H4 (cell line): ENCODE measurements at places on chromosomes 3 and 15. TPM values are rescaled to one million over a fixed set of nuclear protein-coding genes. Genes with fewer than 3 reads are reported as not detected.

DNA sequence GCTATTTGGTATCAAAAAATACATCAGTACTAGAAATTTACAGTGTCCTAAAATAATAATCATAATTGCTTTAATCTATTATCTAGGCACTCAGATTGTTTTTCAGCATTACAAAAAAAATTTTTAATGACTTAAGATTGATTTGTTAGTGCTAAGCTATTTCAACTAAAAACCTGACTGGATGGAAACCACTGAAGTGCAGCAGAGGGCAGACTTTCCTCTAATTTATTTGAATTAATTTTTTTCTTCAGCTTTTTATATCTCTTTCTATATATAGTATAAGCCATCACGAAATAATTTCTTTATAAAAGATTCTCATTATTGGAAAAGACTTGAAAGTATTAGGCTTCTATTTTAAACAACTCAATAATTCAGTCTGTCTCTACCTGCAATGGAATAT, 131.4 kb downstream of the IQCH start:
- DNase-seq: no peak

DNA sequence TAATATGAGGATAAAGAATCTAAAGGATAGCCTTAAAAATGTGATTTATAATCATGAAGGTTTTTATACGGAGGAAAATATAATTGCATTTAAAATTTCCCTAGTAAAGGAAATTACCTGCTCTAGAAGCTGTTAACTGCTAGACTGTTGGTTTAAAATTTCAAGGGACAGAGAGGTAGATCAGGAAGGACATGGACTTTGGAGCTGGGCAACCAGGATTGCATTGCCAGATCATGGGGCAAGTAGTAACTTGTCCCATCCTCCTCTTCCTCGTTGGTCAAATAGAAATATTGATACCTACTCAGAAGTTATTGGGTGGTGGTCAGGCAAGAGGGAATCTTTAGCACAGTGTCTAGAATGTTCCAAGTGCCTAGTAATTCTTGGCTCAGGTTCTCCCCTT, 525.1 kb downstream of the MFSD1 start:
- DNase-seq: no peak

The CCR8 gene
- not detected in 2 replicates for total RNA-seq

- DNase-seq: no peak
Measured at GRCh38 chr3:101009386-101009785, 16.2 kb upstream of the ABI3BP start.

The MAP1A gene
- 32.9 and 40.6 TPM in 2 replicates for total RNA-seq

The CCR1 gene
- 0.08 and 0.35 TPM in 2 replicates for total RNA-seq

DNA sequence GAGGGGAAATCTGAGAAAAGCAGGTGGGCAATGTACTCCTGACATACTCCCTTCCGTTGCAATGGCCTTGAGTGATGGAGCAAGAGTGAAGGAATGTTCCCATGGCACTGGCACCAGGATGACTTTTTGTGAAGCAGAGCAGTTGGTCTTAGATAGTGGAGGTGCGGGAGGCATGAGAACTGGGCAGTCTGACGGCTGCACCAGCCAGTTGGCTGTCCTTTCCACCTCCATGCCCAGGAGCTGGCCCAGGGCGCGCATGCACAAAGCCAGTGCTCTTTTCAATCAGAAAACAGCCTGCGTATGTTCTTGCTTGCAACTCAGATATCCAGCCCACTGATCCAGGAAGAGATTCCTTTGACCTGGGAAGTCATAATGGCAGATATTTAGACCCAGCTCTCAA, 136.8 kb downstream of the PGPEP1L start:
- no peak for DNase-seq

DNA sequence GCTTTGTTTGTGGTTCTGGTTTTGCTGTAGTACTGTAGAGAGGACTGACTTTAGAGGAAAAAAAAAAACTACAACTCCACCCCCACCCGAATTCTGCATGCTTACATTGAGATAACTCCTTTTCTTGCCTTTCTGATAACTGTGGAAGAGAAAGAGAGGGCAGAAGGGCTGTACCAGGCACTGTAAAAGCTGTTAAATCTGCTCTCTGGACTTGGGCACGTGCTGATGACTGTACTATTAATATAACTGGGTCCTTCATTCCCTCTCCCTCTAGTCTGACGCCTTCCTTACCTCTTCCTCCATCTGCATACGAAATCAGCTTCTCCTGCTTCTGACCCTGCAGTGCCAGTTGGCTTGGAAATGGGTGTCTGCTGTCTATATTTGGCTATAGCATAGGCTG, 15.0 kb downstream of the MAPKBP1 start:
- no peak for DNase-seq

The FOXL2NB gene
- total RNA-seq: 1.9 and 3.4 TPM in 2 replicates

The PPIB gene
- total RNA-seq: 966 and 1,104 TPM in 2 replicates

The EEF1AKMT4 gene
- total RNA-seq: 19.5 and 21.6 TPM in 2 replicates

DNA sequence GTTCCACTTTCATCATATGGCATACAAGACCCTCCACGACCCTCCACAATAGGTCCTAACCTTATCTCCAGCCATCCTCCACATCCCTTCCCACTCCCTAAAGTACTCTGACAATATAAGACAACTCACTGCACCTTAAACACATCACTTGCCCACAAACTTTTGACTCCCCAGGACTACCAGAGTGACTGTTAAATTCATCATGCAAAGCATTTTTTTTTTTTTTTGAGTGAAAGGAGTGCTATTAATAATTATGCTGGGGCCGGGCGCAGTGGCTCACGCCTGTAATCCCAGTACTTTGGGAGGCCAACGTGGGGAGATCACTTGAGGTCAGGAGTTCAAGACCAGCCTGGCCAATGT, 55.8 kb downstream of the OSBPL10 start:
- DNase-seq: no peak

- DNase-seq: no peak
Measured at GRCh38 chr15:78034495-78035191, 42.9 kb downstream of the TBC1D2B start.

DNA sequence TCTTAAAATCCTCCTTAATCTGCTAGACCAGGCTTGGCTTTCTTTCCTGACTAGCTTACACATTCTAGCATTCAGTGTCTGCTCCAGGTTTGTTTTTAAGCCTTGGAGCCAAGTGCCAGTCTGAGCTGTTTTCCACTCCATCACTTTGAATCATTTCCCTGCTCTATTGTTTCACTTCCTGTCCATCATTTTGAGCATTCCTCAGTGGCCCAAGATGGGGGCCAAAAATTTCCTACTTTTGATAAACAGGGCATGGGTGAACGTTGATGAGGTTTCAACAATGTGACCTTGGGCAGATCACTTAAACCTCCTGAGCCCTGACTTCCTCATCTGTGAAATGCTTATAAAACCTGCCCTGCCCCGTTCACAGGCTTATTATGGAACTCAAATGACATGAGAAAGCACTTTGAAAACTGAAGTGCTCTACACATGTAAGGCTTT, 4.4 kb downstream of the CYP19A1 start:
- DNase-seq: no peak

DNA sequence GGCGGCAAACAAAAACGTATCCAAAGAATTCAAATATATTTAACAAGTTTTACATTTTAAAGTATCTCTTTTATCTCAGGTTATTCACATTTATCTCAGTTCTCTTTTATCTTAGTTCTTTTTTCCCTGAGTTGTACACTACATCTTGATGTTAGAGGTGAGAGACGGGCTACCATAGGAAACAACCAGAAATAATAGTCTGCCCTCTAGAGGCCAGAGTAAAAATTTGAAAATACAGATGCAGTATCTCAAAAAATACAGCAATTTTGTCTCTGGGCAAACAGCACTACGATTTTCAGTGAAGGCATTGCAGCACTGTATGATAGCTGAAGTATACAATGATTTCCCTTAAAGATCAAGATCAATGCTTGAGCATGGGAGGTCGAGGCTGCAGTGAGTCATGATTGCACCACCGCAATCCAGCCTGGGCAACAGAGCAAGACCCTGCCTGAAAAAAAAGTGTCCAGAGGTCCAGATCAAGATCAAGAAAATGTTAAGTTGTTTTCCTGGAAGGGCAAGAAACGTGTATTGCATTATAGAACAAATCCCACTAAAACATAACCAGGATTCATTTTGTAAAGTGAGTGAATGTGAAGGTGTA, 82.6 kb upstream of the ATP11B start:
- no peak for DNase-seq

- DNase-seq: peak; percentile 90
Measured at GRCh38 chr15:64247906-64248541, 85.2 kb upstream of the PPIB start.
